Fibroblast of skin of left quadriceps (primary cell): ENCODE measurements at places on chromosomes 7 and 10.

- no peak for DNase-seq
These were observed 34.9 kb downstream of the SRPK2 start for GRCh38 chr7:105353752-105354328.

- DNase-seq, result no peak
These were observed 52.6 kb upstream of the TMEM106B start for GRCh38 chr7:12158334-12159060.

DNA sequence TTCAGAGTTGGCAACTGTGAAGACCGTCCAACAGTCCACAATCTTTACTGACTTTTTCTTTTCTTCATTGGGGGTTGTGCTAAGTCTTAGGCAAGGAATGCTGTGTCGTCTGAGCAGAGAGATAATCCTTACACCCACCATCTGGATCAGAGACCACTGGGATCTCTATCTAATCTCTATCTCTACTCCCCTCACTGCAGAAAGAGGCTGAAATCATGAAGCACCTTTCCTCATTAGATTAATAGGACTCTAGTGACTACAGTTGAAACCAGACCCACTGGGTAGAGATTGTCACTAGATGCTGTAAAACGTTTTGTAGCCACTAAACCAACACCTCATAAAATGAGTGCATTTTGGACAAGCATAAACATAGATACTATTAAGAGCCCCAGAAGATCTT, 387.4 kb upstream of the CELF2 start:
- DNase-seq, result no peak

DNA sequence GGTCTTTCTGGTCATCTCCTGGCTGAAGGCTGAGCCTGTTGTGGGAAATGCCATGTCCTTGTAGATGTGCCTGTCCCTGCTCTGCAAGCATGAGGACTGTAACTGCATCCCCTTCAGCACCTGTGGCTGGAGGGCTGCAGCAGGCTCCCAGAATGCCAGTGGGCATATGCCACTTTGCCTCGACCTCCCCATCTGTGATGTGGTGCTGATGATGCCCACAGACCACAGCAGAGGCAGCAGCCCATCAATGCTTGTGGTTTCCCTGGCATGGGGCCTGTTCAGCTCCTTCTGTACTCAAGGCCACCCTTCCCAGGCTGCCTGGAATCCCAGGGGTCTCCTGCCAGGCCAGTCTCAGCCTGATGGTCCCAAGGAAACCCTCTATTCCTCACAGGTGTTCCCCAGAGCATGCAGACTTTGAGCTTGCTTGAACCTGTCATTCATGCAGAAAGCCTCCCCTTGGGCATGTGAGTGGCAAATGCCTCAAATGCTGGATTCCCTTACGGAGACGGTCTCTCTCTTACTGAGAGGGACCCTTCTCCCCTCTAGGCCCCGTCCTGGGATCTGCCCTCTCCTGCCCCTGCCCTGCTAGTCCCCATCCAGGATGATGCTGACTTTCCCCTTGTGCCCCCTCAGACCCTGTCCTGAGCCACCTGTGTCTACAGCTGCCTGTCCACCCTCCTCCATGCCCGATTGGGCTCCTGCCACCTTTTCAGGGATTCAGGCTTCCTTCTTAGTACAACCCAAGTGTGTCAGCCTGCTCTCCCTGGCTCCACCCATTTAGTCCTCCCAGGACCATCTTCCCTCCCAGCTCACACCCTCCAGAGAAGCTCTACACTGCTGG, 50.9 kb upstream of the ANTXRL start:
- no peak for DNase-seq

DNA sequence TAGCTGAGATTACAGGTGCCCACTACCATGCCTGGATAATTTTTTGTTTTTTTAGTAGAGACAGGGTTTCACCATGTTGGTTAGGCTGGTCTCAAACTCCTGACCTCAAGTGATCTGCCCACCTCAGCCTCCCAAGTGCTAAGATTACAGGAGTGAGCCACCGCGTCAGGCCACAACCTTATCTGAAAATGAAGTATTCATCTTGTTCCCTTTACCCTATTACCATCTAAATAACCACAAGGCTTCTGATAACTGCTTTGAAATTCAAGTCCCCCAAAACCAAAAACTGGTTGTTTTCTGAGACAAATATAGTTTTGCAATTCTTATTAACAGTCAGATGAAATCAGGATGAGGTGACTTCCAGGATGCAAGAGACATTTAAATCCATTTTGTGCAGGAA, 2.4 kb downstream of the TCTN3 start:
- DNase-seq, result no peak

GRCh38 chr10:71589617-71590551, 129.7 kb downstream of the C10orf105 start:
- DNase-seq, result no peak

- no peak for DNase-seq
These were observed 139.6 kb upstream of the GPR26 start for GRCh38 chr10:123526356-123527064.

GRCh38 chr10:69360485-69361302, 56.0 kb downstream of the TACR2 start:
- DNase-seq, result peak; percentile 36

GRCh38 chr7:47379629-47380324, 202.1 kb downstream of the TNS3 start:
- DNase-seq, result peak; percentile 54

DNA sequence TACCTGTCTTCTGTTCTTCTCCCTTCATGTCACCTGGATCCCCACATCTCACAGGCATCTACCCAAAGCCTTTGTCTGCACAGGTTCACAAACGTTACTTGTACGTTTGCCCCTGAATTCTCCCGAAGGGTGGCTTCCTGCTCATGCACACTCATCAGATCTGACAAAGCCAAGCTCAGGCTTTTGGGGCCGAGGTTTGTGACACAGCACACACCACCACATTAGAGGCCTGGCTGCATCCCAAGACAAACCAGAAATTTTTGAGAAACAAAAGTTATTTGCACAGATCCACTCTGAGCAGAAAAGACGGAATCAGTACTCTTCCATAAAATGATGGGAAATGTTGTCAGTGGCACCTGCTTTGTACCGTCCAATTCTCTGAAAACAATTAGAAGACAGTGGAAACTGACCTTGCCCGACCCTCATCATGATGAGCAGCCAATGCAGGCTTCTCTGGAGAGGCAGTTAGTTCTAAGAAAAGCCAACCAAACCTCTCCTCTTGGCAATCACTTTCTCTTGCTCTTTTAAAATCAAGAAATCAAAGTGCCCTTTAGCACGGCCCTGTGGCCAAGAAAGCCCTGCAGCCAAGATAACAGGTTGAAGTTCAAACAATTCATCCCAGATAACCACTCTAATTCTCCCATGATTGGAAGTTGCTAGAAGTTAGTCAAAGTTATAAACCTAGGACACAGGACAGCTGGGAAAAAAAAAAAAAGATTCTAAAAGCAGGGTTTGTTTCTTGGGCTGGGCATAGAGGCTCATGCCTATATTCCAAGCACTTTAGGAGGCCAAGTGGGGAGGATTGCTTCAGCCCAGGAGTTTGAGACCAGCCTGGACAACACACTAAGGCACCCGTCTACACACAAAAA, 13.6 kb upstream of the SVIL start:
- DNase-seq, result no peak

GRCh38 chr10:75263806-75264205, 28.0 kb upstream of the COMTD1 start:
- DNase-seq, result no peak

DNA sequence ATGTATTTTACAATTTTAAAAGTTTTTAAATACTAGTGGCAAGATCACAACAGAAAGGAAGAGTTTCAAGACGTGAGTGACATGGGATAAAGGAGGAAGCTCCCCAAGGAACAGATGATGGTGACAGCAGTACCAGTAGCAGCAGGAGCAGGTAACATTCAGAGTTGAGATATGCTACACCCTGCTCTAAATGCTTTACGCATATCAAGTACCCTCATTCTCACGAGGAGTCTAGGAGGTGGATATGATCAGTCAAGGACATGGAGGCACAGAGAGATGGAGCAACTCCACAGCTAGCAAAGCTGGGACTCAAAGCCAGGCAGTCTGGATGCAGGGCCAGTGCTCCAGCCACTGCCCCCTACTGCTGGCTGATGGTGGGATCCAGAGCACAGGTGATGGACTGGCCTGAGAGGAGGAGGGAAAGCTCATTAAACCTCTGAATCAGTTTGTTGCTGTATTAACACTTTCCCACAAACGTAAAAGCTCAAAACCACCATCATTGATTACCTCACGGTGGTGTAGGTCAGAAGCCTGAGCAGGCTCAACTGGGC, 17.5 kb downstream of the RP9 start:
- DNase-seq, result no peak

GRCh38 chr10:110221721-110222261, 14.4 kb downstream of the MXI1 start:
- DNase-seq, result peak; percentile 85

- DNase-seq, result no peak
These were observed 885.0 kb upstream of the LRRN3 start for GRCh38 chr7:110205899-110206298.

DNA sequence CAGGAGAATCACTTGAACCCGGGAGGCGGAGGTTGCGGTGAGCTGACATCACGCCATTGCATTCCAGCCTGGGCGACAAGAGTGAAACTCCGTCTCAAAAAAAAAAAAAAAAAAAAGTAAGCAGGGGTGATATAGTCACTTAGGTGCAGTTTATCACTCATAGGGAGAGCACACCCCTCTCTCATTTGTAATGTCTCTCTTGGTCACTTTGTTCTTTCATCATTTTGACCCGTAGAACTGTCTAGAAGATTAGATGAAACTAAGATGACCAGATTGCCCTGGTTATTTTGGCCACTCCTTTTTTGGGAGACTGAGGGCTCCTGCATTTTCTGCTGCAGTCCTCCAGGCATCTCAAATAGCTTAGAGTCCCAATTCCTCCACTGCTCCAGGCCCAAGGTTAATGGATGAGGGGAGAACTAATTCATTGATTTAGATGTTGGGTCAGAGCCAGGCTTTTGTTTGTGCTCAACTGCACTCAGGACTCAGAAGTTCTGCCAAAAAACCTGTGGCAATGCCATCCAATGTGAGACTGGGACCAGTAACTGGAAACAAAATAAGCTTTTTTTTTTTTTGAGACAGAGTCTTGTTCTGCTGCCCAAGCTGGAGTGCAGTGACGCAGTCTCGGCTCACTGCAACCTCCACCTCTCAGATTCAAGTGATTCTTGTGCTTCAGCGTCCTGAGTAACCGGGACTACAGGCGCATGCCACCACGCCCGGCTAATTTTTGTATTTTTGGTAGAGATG, 50.0 kb upstream of the CAMK1D start:
- DNase-seq, result no peak

DNA sequence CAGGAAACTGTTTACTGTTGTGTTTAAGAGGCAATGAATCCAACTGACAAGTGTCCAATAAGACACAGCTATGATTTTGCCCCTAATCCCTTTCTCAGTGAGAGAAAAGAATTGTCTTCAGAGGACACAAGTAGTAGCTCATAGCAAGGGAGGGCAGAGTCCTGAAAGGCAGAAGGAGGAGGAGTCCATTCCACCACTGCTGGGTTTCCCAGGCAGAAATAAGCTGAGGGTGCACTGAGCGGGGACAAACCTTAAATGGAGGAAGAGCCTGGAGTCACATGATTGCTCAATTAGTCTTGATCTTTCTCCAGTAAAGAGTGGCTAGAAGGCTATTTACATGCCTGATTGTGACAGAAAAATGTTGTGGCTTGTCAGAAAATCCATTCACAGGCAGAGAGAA, 573.8 kb downstream of the POM121L12 start:
- no peak for DNase-seq

- no peak for DNase-seq
These were observed 97.2 kb downstream of the RALA start for GRCh38 chr7:39720586-39720985.

DNA sequence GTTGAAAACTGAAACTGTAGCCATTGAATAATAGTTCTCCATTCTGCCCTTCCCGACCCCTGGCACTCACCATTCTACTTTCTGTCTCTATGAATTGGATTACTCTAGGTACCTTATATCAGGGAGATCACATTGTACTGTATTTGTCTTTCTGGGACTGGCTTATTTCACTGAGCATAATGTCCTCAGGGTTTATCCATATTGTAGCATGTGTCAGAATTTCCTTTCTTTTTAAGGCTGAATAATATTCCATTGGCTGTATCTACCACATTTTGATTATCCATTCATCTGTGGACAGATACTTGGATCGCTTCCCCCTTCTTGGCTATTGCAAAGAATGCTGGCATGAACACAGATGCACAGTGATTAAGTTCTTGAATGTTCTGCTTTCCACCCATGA, 107.4 kb downstream of the CDH23 start:
- no peak for DNase-seq

DNA sequence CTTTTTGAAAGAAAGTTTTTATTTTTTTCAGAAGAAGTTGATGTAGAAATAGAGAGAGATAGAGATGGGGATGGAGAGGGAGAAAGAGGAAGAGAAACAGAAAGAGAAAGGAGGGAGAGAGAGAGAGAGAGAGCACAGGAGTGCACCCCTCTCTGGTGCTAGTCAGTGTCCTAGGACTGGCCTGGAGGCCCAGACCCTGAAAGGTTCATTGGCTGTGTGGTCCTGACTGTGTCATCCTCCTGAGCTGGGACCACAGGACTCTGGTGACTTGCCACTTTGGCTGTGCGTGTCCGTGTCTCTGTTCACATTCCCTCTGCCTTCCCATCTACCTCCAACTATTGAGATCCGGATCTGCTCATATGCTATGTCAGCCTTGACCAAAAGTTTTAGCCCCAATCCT, 62.1 kb upstream of the SHH start:
- DNase-seq, result no peak

DNA sequence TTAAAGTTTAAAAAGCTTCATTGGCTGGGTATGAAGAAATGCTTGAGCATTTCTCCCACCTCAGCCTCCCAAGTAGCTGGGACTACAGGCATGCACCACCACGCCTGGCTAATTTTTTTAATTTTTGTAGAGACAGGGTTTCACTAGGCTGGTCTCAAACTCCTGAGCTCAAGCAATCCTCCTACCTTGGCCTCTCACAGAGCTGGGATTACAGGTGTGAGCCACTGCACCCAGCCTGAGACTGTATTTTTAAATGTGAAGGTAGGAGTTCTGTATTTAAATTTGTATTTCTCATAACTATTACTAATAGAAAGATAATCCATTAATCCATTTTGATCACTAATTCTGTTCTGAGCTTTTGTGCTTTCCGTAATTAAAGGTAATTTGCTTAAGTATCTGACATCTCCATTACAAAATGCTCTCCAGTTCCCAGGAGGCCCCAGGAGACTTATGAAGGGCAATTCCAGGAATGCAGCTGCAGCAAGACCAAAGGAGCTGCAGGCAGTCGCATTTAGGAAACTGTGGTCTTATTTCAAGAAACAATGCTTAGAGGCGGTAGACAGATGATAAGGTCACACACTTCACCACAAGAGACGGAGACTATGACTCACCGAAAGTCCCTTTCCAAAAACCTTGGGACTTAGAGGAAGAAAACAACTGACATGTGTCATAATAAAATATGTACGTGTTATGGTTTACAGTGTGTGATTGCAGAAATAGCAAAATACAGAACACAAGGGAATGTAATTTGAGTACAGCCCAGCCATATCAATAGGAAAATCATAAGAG, 23.3 kb downstream of the YAE1 start:
- DNase-seq, result peak; percentile 52
